ENCODE measurements at places on chromosomes 7 and 10.

GRCh38 chr10:50636618-50637579 lies 13.1 kb upstream of the SGMS1 start:
- DNase-seq: no peak

DNA sequence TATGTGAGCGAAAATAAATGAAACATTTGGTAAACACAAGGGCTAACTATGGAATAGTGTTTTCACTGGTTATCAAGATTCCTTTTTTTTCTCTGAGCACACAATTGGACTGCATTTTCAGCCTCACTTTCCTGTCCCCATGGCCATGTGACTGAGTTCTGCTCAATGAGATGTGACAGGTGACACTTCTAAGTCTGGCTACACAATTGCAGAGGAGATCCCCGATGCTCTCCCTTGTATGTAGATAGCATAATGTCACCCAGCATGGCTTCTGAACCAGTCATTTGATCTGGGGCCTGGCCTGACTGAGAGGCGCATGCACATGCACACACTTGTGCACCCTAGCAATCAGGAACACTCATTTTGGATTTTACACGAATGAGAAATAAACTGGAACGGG lies 581.8 kb downstream of the GRID1 start:
- DNase-seq: no peak

DNA sequence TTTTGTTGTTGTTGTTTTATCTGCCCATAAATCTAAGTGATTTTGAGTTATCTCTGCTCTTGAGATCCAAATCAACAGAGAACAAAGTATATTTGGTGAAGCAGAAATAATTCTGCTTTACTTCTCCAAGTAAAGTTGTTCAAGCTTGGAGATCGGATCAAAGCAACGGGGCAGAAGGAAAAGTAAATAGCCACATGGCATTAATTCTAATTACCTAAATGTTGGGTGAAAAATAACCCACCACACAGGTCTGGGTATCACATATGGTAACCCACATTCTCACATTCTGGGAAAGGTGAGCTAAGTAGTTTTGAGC lies 3.1 kb downstream of the NRP1 start:
- DNase-seq: no peak

DNA sequence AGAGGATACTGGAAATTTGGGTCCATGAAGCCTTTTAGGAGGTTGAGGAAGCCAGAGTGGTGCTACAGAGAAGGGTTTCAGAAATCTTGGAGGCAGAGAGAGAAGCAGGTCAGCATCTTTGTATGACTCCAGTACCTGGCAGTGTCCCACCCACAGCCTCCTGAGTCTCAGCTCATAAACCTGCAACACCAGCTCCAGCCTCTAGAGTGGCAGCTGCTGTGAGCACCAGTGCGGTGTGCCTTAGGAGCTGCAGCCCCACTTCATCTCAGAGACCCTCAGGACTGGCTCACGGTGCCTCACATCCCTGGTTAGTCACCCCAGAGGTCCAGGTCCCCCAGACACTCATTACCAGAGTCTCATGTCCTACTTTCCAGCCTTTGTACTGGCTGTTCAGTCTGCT lies 84.8 kb upstream of the PRKAR2B start:
- no peak for DNase-seq

GRCh38 chr10:116171505-116171904 lies 101.5 kb downstream of the GFRA1 start:
- DNase-seq: no peak

DNA sequence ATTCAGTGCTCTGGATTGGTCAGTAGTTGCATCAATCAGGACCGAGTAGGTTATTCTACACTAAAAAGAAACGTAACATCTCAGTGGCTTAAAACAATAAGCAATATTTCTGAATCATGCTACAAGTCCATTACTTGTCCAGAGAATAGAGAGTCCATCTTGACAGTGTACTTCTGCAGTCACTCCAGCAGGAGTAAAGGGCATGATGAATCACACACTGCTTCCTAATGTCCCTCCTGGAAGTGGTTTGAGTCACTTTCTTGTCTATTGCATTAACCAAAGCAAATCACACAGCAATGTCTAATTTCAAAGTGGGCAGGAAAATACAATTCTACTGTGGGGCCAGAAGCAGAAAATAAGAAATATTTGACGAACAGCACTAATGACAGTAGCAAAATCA lies 124.8 kb downstream of the TSPAN12 start:
- no peak for DNase-seq

DNA sequence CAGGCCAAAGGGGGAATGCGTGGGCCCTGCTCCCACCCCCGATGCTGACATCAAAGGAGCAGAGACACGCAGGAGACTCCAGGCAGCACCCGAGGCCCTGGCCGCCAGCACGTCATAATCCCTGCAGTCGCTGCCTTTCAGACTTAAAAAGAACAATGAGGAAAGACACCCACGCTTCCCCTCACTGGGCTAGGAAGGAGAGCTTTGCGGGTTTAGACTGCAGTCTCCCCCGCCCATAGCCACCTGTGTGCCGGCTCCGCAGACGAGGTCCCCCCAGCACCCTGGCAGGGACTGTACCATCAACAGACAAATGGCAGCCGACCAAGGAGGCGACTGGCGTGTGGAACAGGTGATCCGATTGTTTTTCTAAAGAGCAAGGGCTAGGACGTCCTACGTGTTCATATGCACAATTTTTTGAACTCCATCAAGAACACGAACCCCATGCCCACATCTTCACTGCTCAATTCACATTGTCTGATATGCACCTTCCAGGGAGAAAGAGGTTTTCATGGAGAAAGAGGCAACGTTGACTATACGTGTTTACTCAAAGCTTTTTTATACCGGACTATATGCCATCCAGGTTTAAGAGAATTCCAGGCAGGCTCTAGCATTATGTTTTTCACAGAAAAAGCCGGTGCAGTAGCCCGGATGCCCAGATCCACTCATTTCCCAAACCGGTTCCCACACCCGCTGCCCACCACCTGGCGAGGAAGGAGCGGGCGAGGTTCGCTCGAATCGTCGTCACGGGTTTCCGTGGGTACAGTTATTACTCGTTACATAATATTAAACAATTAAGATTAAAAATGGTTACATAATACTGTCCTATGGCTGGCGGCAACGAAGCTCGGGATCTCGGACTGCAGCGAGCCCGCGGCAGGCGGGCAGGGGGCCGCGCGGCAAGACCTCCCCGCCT lies 1.1 kb downstream of the GRB10 start:
- DNase-seq: no peak

DNA sequence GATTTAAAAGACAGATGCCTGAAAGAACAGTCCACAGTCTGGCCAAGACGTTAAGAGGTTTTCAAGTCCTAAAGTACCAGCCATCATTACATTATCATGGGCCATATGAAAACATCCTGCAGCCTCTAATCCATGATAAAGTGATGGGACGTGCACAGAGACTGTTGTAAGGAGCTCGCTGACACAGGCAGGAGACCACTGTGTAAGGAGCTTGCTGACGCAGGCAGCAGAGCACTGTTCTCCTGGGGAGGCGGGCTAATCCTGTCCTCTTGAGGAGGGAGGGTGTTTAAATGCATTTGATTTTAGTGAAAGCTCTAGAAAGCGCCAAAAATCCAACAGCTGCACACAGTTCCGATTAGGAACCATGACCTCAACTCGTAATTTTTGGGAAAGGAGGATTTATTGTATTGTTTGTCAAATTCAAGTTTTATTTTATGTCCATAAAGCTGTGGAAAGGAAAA lies 16.9 kb downstream of the SVIL start:
- DNase-seq: no peak

DNA sequence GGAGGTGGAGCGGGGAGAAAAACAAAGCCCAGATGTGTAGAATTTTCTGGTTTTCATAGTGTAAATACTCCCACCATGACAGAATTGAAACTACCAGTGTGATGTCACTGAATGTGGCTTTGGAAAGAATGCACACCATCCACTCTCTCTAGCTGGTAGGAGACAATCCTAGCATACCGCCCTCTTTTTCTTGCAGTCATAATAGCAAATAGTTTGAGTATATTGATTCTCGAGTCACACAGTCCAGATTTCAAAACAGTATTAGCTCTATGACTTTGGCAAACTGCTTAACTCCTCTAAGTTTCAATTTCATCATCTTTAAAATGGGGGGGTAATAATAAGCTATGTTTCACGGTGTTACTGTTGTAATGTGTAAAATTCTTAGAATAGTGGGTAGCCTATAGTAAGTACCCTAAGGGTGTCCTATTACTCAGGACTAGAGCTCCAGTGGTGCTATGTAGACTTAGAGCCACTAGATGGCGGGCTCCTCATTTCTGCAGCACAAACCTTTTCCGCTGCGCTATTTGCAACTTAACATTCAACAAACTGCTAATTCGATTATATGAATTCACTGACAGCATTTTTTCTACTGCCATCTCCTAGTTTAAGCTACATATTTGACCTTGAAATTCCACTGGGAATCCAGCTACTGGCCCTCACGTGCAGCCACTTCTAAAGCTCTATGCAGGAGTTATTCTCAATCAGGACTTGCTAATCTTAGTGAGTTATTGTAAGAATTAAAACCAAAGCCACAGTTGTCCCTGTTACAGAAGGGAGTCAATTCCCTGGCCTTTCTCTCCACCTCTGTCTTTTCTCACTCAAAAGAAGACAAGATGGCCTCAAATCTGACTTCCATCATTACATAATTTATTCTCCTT lies 18.7 kb downstream of the TAS2R40 start:
- DNase-seq: peak; percentile 49

DNA sequence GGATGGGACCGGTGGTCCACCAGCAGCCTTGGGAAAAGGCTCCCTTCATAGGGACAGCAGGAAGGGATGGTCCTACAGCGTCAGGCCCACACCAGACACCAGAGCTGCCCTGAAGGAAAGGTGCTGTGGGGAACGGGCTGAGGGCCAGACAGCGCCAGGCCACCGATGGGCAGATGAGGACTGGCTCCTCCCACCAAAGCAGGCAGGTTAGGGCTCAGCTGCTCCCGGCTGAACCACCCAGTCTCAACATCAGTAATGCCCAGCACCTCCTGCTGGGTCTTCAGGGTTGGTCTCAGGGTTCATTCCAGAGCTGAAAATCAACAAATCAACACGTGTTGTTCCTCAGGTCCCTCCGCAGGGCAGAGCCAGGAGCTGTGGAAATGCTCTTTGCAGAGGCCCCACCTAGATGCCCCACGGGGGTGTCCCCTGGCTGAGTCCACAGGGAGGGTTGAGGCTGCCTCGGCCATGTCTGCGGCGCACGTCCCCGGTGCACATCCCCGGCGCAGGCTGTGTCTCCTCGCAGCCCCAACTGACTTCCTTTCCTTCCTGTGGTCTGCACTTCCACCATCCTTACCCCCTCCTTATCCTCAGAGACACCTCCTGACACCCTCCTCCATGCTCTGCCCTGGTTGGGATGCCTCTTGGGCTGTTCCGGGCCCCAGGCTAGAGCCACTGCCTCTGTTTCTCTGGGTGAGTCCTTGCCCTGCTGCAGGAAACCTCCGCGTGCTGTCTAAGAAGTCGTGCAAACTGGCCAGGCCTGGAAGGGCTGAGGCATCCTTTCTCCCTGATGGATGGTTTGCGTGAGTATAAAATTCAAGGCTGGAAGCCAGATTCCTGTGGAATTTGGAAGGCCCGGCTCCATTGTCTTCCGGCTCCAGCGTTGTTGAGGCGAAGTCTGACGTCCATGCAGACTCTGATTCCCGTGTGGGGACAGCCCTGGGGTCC lies 32.8 kb upstream of the CFAP46 start:
- no peak for DNase-seq

DNA sequence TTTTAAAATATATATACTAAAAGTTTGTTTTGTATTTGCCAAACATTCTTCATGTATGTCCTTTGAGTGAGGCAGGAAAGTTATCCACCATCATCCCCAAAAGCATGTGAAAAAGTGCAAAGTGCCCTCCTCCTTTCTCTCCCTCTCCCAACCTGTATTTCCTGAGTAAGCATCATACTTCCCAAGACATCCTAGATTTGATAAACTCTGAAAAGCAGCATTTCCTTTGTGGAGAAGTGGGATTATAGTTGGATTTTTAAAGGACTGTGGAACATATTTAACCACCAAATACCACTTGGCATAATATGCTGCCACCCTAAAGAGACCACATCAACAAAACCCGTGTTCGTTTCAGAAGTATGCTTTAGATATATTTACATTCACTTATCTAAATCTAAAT lies 36.9 kb downstream of the NET1 start:
- DNase-seq: no peak

DNA sequence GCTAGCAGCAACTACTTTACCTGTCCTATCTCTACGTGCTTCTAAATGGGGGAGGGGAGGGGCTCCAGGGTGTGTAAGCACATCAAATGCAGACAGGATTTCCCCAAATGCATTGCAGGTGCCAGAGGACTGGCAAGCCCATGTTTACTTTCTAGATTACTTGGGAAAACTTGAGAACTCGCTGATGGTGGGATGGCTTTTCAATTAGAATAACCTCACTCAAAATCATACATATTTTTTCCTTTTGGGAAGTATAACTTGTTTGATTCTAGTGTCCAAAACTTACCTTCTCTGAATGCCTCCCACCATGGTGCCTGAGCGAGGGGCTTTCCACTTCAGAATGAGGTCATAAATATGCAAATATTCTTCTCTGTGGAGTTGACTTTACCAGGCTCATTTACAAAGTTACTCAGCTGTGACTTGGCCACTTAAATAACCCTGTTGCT lies 191.3 kb upstream of the RHOBTB1 start:
- no peak for DNase-seq

DNA sequence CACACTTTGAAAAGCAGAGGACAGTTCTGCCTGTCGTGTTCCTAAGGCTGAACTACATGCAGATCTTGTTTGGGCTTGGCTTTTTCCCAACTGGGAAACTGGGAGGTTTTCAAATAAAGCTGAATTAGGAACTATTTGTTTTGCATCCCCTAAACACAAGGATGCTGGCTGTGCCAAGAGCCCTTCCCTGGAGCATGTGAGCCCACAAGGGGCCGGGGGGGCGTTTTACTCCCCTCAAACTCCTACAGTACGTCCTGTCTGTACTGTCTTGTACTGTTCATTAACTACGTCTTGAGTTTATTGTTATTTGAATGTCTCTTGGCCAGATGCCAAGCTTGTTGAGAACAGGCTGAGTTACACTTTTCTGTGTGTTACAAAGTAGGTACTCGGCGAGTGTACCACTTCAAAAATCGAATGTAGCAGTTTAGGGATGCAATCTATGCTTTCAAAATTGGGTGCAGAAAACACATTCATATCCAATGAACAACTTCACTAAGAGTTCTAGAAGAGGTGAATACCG lies 94.9 kb downstream of the GFRA1 start:
- DNase-seq: no peak

DNA sequence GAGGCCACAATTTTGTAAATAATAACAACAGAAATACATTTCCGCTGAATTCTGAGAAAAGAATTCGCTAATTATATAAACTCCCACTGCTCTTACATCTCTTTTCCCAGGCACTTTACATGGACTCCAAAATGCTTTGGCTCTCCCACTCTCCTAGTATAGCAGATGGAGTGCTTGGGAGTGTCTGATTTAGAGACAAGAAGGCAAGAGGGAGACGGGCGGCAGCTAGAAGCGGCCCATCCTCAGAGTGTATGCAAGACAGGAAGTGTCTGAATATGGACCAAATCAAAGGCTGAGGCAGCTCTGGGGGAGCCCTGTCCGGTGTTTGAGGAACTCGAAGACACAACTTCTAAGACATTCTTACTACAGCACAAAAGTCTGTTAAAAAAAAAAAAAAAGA lies 212.1 kb downstream of the GFRA1 start:
- DNase-seq: no peak

GRCh38 chr7:91201442-91202113 lies 62.7 kb upstream of the FZD1 start:
- DNase-seq: no peak

- no peak for DNase-seq
Observed at GRCh38 chr10:114548662-114549061, 109.4 kb downstream of the ABLIM1 start.

GRCh38 chr7:83806538-83806937 lies 157.6 kb upstream of the SEMA3E start:
- DNase-seq: no peak

Measured in stimulated activated CD8-positive, alpha-beta memory T cell treated with anti-CD3 and anti-CD28 coated beads, Interleukin-4, amount 100 ng/mL, for 1 hour (primary cell).